ENCODE measurements at places on chromosomes 2 and 18. TPM values are rescaled to one million over a fixed set of nuclear protein-coding genes. Genes with fewer than 3 reads are reported as not detected.
A peak's percentile ranks its signal among the peaks of the same experiment; 100 is the strongest.

Gene ELOA2
- total RNA-seq = not detected

- H3K27me3 ChIP-seq = no peaks in the 10 kb centered on the region
- no peaks in the 10 kb centered on the region for H3K36me3 ChIP-seq
- no peak overlapping the region for H3K27ac ChIP-seq
- no peak for DNase-seq
- H3K4me3 ChIP-seq = no peak overlapping the region
Measured at GRCh38 chr2:98282109-98282508, 64.1 kb upstream of the CNGA3 start.

DNA sequence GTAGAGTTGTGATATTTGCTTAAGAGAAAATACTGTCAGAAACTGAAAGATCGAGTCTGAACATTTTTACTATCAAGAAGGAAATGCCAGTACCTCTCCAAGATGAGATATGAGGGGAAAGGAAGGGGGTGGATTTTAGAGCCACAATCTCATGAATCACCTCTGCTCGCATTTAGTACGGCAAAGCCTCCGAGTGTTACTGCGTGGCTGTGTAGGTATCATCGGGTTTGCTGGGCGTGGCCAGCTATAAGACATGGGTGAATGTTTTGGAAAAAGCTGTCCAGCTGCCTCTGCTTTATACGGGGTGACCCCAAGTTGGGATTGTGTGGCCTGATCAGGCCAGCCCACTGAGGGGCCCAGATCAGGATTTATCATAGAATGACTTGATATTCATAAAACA lies 826.4 kb downstream of the SOCS6 start:
- H3K27me3 ChIP-seq = no peaks in the 10 kb centered on the region
- no peaks in the 10 kb centered on the region for H3K4me1 ChIP-seq
- no peak overlapping the region for H3K4me3 ChIP-seq
- no peaks in the 10 kb centered on the region for H3K36me3 ChIP-seq
- DNase-seq = no peak
- no peak overlapping the region for H3K27ac ChIP-seq

Gene DSG1
- total RNA-seq = not detected

Gene IKZF2
- 2.1 TPM for total RNA-seq

- no peak overlapping the region for H3K4me3 ChIP-seq
- H3K4me1 ChIP-seq = no peaks in the 10 kb centered on the region
- DNase-seq = no peak
- H3K36me3 ChIP-seq = no peaks in the 10 kb centered on the region
Measured at GRCh38 chr18:45540125-45540524, 75.2 kb upstream of the SLC14A2 start.

Gene CCBE1
- 5.1 TPM for total RNA-seq

Gene CYP27C1
- 0.63 TPM for total RNA-seq

- H3K27me3 ChIP-seq = peaks cover 11% of the 10 kb centered on the region
- no peak overlapping the region for H3K27ac ChIP-seq
- no peaks in the 10 kb centered on the region for H3K4me1 ChIP-seq
- H3K36me3 ChIP-seq = no peaks in the 10 kb centered on the region
- no peak for DNase-seq
- H3K4me3 ChIP-seq = no peak overlapping the region
Measured at GRCh38 chr2:38959938-38960608, 70.4 kb downstream of the ARHGEF33 start.

Gene NRP2
- total RNA-seq = 13.2 TPM

DNA sequence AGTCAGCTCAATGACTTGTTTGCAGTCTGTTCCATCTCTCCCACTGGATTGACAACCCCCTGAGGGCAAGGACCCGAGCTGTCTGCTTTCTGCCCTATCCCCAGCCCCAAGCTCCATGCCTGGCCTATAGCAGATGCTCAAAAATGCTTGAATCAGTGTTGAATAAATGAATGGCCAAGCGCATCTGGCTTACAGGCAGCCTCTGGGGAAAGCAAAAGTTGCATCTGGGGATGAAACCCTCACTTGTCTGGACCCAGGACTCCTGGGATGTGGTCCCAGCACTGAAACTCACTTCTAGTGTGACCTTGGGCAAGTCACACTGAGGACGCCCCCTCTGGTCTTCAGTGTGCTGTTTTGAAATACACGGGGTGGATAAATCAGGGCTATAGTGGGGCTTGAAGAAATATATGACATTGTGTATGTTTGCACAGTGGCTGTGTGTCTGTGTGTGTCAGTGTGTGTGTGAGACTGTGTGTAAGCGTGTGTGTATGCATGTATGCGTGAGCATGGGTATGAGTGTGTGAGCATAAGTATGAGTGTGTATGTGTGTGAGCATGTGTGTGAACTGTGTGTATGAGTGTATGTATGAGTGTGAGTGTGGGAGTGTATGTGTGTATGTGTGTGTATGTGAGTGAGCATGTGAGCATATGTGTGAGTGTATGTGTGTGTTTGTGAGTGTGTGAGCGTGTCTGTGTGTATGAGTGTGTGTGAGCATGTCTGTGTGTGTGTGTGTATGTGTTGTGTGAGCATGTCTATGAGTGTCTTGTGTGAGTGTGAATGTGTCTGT lies 27.8 kb upstream of the TNS1 start:
- no peaks in the 10 kb centered on the region for H3K27me3 ChIP-seq
- DNase-seq = no peak
- H3K36me3 ChIP-seq = no peaks in the 10 kb centered on the region
- peaks cover 8% of the 10 kb centered on the region for H3K4me1 ChIP-seq
- H3K27ac ChIP-seq = no peak overlapping the region
- H3K4me3 ChIP-seq = no peak overlapping the region

Gene MEX3C
- total RNA-seq = 34.9 TPM

- no peaks in the 10 kb centered on the region for H3K4me1 ChIP-seq
- no peaks in the 10 kb centered on the region for H3K27me3 ChIP-seq
- H3K4me3 ChIP-seq = no peak overlapping the region
Measured at GRCh38 chr2:152858594-152859265, 140.3 kb downstream of the ARL6IP6 start.

DNA sequence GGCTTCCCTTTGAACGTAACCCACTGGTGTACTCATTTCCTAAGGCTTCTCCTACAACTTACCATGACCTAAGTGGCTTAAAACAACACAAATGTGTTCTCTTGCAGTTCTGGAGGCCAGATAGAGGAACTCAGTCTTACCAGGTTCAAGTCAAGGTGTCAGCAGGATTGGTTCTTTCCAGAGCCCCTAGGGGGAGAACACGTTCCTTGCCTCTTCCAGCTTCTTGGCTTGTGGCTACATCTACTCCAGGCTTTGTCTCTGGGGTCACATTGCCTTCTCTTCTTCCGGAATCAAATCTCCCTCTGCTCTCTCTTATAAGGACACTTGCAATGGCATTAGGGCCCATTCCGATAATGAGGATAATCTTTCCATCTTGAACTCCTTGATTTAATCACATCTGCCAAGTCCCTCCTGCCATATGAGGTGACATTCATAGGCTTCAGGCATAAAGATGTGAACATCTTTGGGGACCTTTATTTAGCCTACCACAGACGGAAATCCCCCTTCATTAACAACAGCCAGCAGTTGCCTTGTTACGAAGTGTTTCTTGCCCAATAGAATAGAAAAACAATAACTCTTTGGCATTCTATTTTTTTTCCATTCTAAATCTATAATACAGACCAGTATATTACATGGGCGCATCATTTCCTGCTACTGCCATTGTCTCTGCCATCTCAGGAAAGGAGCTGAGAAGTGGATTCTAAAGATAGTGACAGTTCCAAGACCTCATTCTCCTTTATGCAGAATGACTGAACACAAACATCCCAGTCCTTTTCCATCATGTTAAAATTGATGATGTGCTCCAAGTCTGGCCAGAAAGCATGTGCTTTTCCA lies 362.0 kb downstream of the ZNF521 start:
- no peak for DNase-seq
- no peaks in the 10 kb centered on the region for H3K36me3 ChIP-seq
- H3K4me1 ChIP-seq = no peaks in the 10 kb centered on the region
- H3K4me3 ChIP-seq = no peak overlapping the region
- H3K27ac ChIP-seq = no peak overlapping the region

GRCh38 chr2:200453142-200453852 lies 56.6 kb downstream of the KCTD18 start:
- H3K4me1 ChIP-seq = peaks cover 11% of the 10 kb centered on the region
- H3K27me3 ChIP-seq = no peaks in the 10 kb centered on the region
- H3K36me3 ChIP-seq = peaks cover 54% of the 10 kb centered on the region
- no peak for DNase-seq
- H3K27ac ChIP-seq = no peak overlapping the region
- H3K4me3 ChIP-seq = no peak overlapping the region

- H3K4me3 ChIP-seq = no peak overlapping the region
- H3K27me3 ChIP-seq = no peaks in the 10 kb centered on the region
- no peaks in the 10 kb centered on the region for H3K4me1 ChIP-seq
Measured at GRCh38 chr2:226508005-226508404, 291.6 kb downstream of the IRS1 start.

DNA sequence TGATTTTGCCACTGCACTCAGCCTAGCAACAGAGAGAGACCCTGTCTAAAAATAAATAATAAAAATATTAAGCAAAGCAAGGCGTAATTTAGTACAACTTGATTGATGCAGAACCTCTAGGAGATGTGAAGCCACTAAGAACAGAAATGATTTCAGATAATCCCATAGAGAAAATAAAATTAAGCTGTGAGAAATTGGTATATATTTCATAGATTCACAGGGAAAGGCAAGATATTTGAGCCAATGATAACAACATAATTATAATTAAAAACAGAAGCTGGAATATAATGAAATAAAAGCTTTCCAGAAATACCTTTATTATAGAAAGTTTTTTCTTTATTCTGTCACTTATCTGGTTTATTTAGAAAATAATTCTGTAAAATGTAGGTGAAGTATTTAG lies 88.9 kb upstream of the GULP1 start:
- no peaks in the 10 kb centered on the region for H3K36me3 ChIP-seq
- H3K27me3 ChIP-seq = no peaks in the 10 kb centered on the region
- peaks cover 8% of the 10 kb centered on the region for H3K4me1 ChIP-seq
- DNase-seq = no peak
- no peak overlapping the region for H3K4me3 ChIP-seq

GRCh38 chr18:55381277-55381676 lies 206.7 kb downstream of the TCF4 start:
- no peaks in the 10 kb centered on the region for H3K4me1 ChIP-seq
- no peaks in the 10 kb centered on the region for H3K27me3 ChIP-seq
- H3K4me3 ChIP-seq = no peak overlapping the region

Gene PNPT1
- 91.6 TPM for total RNA-seq

- H3K36me3 ChIP-seq = no peaks in the 10 kb centered on the region
- no peak for DNase-seq
- no peaks in the 10 kb centered on the region for H3K4me1 ChIP-seq
- H3K27me3 ChIP-seq = peaks cover 70% of the 10 kb centered on the region
- H3K4me3 ChIP-seq = no peak overlapping the region
Measured at GRCh38 chr2:26507088-26507487, 29.2 kb upstream of the OTOF start.

GRCh38 chr2:190407246-190407661 lies 901 bp upstream of the MFSD6 start:
- H3K4me1 ChIP-seq = peaks cover 15% of the 10 kb centered on the region
- no peak overlapping the region for H3K4me3 ChIP-seq
- H3K36me3 ChIP-seq = no peaks in the 10 kb centered on the region
- no peak for DNase-seq
- H3K27me3 ChIP-seq = peaks cover 18% of the 10 kb centered on the region

- no peaks in the 10 kb centered on the region for H3K27me3 ChIP-seq
- no peak overlapping the region for H3K4me3 ChIP-seq
- no peaks in the 10 kb centered on the region for H3K36me3 ChIP-seq
- peak; percentile 5 for DNase-seq
- no peaks in the 10 kb centered on the region for H3K4me1 ChIP-seq
Measured at GRCh38 chr2:63488118-63488713, 100.1 kb downstream of the WDPCP start.

- peaks cover 85% of the 10 kb centered on the region for H3K4me1 ChIP-seq
- no peaks in the 10 kb centered on the region for H3K27me3 ChIP-seq
- peak overlapping the region; percentile 94 for H3K27ac ChIP-seq
- H3K4me3 ChIP-seq = no peak overlapping the region
- H3K36me3 ChIP-seq = peaks cover 61% of the 10 kb centered on the region
Measured at GRCh38 chr2:234981197-234982095, 29.6 kb downstream of the SH3BP4 start.

DNA sequence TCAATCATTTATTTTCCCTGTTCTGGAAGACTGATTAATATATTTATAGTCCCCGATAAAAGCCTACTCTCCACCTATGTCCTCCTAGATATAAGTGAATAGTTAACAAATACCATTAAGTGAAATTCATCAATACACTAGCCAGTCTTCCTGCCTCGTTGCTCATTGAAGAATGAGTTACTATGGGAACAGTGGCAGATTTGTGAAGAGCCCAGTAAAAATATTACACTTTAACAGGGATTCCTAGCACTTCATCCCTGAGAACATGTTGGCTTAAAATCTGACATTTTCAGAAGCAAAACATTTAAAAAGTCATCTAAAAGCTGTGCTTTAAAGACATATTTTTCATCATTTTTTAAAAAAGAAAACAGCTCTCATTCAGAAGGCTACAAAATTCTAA lies 848.7 kb upstream of the NXPH2 start:
- DNase-seq = no peak
- no peak overlapping the region for H3K4me3 ChIP-seq
- H3K27me3 ChIP-seq = no peaks in the 10 kb centered on the region
- H3K36me3 ChIP-seq = no peaks in the 10 kb centered on the region
- no peaks in the 10 kb centered on the region for H3K4me1 ChIP-seq

DNA sequence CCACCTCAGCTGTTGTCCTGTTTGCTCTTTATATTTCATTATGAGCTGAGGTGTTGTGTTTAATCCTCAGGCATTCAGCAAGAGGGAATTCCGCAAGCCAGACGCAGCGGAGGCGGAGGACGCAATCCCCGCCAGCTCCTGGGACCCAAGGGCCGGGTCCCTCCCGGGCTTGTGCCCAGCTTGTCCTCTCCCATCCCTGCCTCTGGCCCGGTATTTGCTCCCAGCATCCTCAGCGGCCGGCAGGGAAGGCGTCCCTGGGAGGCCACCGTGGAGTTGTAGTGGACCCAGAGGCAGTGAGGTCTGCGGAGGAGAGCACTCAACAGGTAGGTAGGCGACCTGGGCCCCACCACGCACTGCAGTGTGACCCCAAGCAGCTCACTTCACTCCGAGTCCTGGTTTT lies 42.5 kb upstream of the FOSL2 start:
- peaks cover 22% of the 10 kb centered on the region for H3K4me1 ChIP-seq
- H3K27me3 ChIP-seq = no peaks in the 10 kb centered on the region
- DNase-seq = no peak
- no peaks in the 10 kb centered on the region for H3K36me3 ChIP-seq
- no peak overlapping the region for H3K4me3 ChIP-seq
- H3K27ac ChIP-seq = no peak overlapping the region

Gene VWA3B
- not detected for total RNA-seq

Gene HOXD13
- 0.06 TPM for total RNA-seq

Gene ALPI
- total RNA-seq = not detected

Gene KLHL29
- total RNA-seq = 1.1 TPM

Gene SCYGR6
- not detected for total RNA-seq

Gene ATF2
- total RNA-seq = 34.9 TPM

- no peaks in the 10 kb centered on the region for H3K27me3 ChIP-seq
- no peak overlapping the region for H3K27ac ChIP-seq
- peaks cover 6% of the 10 kb centered on the region for H3K4me1 ChIP-seq
- no peak for DNase-seq
- peaks cover 3% of the 10 kb centered on the region for H3K36me3 ChIP-seq
- H3K4me3 ChIP-seq = no peak overlapping the region
Measured at GRCh38 chr2:236121546-236121945, 46.6 kb downstream of the GBX2 start.

- no peaks in the 10 kb centered on the region for H3K27me3 ChIP-seq
- H3K4me3 ChIP-seq = no peak overlapping the region
- H3K4me1 ChIP-seq = peaks cover 36% of the 10 kb centered on the region
- no peak overlapping the region for H3K27ac ChIP-seq
Measured at GRCh38 chr2:142870526-142870925, 6.9 kb upstream of the KYNU start.

Data from SJSA1 (cell line).